Uterus (tissue), 4 donors: ENCODE measurements at places on chromosomes 11 and 22.

DNA sequence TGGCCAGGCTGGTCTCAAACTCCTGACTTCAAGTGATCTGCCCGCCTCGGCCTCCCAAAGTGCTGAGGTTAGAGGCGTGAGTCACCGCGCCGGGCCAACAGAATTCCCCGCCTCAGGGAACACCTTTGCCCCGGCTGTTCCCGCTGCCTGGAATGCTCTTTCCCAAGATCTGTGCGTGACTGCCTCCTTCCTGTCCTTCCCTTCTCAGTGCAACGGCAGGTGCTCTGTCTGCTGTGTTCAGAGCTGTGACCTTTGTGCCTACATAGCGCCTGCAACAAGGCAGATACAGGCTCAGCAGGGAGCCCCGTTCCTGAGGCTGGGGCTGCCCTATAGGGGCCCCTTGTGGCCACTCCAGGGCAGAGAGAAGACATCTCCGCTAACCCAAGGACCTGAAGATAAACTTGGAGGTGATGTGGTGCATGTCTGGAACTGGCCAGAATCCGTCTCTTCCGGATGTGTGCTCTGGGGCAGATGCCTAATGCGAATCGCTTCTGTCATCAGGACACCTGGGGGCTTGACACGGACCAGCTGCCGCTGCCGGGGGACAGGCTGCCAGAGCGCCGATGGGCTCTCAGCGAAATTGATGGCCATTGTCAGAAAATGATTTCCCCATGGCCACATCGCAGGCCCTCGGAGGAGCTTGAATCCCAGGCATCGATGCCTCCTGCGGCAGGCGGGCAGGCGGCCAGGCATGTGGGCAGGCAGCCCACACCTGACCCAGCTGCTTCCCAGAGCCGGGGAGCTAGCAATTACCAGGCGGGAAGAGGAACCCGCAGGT is 43.5 kb upstream of the TCF20 start:
- DNase-seq, result peak; percentile 39

GRCh38 chr11:115421352-115421991 is 82.7 kb downstream of the CADM1 start:
- DNase-seq, result no peak

DNA sequence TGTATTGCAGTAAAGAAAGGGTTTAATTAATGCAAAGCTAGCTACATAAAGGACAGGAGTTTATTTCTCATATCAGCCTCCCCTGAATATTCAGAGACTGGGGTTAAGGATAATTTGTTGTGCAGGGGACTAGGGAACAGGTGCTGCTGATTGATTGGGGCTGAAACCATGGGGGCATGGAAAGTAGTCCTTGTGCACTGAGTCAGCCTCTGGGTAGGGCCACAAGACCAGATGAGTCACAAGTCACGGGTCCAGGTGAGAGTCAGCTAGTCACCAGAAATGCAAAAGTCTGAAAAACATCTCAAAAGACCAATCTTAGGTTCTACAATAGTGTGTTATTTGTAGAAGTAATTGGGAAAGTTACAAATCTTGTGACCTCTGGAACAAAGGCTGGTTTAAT is 32.9 kb upstream of the SYT13 start:
- DNase-seq, result no peak

DNA sequence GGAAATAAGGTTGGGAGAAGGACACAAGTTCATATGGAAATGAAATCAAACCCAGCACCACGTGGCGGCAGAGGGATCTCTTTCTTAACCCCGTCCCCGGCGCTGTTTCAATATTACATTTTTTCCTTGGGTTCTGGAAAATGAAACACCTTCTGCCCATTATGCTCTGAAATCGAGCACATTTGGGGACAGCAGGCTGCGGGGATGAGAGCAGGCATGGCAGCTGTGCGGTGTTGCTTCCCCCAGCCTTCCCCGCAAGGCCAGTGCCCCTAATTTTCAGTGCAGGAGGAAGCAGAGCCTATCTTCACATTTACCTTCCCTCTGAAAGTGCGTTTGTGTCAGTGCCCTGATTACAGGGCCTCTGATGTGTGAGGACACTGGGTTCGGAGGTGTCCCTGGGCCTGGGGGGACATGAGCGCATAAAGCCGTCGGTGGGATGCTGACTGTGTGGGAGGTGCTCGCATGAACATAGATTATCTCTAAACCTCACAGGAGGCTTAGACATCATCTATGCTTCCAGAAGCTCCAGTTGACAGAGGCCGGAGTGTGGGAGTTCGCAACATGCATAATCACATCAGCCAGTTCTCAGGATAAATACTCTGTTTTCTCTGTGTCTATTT is 921.3 kb downstream of the BRD1 start:
- no peak for DNase-seq

DNA sequence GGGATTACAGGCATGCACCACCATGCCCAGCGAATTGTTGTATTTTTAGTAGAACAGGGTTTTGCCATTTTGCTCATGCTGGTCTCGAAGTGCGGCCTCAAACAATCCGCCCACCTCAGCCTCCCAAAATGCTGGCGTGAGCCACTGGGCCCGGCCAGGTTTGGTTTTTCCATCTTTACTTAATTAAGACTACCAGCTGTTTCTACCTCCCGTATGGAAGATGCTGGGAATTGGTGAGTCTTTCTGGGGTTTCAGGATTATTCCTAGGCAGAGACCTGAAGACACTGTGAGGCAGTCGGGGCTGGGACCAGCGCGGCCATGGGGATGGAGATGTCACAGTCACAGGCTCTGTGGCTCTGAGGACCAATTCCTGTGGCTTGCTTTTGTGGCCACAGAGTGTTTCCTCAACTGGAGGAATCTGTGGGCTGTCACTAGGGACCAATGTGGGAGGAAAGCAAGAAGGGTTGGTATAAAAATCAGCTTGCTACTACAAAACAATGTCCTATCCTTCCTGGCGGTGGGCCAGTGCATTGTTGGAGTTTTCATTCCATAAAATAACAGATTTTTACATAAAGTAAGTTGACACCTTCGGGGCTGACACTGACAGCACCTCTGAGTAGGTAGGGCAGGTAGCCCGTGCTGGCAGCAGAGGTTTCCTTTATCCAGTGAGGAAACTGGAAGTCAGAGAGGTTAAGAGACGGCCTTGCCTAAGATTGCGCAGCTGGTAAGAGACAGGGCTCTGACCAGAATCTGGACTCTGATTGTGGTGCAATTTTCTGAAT is 8.4 kb upstream of the FTH1 start:
- DNase-seq, result no peak

DNA sequence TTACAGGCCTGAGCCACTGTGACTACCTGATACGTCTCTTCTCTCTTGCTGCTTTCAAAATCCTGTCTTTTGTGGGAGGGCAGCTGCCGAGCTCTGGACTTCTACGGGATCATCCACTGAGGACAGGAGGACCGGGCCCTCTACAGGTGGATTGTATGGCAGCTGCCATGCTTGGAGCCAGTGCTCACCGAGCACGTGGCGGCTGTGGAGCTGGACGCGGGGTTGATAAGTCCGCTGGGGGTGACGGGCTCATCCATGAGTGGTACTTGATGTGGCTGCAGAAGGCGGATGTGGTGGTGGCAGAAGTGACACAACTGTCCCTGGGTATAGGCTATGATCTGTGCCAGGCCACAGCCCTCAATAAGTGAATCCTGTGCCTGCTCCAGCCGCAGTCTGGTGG is 1.8 kb upstream of the CYP2D6 start:
- no peak for DNase-seq

- no peak for DNase-seq
Observed at GRCh38 chr11:25691959-25692358, 640.0 kb upstream of the ANO3 start.

- no peak for DNase-seq
Observed at GRCh38 chr22:47593291-47593690, 830.8 kb downstream of the TBC1D22A start.

- no peak for DNase-seq
Observed at GRCh38 chr22:49466878-49467595, 360.6 kb downstream of the BRD1 start.

GRCh38 chr11:833114-833791 is 501 bp downstream of the CD151 start:
- no peak for DNase-seq

GRCh38 chr11:11806586-11806985 is 35.2 kb upstream of the USP47 start:
- DNase-seq, result no peak

GRCh38 chr11:126518071-126518971 is 162.8 kb downstream of the ST3GAL4 start:
- DNase-seq, result no peak

GRCh38 chr11:35398881-35399280 is 20.5 kb downstream of the SLC1A2 start:
- no peak for DNase-seq

DNA sequence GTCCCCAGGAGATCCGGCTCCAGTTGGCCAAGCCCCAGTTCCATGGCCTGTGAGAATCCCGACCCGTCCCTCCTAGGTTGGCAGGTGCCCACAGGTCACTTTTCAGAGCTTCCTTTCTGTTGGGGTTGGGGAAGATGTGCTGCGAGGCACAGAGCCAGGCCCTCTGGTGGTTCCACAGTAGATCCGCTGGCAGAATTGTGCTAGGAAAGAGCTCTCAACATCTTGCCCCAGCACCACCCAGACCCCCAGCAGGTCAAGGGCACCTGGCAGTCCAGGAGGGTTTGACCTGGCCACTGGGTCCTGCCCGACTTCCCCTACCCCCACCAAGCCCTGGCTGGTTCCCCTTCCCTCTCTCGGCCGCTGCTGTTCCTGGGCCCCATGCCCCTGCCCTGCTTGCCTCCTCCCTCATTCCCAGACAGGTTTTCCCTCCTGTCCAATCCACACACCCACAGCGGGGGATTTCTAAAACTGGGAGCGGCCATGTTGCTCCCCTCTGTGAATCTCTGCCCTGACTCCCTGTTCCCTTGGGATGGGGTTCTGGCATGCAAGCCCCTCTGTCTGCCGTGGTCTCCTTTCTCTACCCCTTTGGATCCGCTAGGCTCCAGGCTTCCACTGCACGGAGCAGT is 26.2 kb upstream of the GCAT start:
- peak; percentile 60 for DNase-seq

DNA sequence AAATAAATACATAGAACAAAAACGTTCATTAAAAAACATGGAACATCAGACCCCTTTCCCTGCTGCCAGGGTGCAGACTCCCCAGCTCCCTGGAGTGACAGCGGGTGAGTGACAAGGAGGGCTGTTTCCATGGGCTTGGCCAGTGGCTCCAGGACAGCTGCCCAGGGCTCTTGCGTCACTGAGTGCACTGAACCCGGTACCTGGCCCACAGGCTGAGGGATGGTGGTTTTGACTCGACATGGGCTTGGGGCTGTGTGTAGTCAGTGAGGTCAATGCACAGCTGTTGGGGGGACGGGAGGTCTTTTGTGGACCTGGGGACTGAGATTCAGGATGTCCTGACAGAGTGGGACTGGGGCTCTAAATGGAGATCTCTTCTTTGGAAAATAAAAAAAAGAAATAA is 142.1 kb upstream of the B3GAT1 start:
- DNase-seq, result no peak

- DNase-seq, result no peak
Observed at GRCh38 chr11:19826606-19827005, 114.0 kb downstream of the NAV2 start.

DNA sequence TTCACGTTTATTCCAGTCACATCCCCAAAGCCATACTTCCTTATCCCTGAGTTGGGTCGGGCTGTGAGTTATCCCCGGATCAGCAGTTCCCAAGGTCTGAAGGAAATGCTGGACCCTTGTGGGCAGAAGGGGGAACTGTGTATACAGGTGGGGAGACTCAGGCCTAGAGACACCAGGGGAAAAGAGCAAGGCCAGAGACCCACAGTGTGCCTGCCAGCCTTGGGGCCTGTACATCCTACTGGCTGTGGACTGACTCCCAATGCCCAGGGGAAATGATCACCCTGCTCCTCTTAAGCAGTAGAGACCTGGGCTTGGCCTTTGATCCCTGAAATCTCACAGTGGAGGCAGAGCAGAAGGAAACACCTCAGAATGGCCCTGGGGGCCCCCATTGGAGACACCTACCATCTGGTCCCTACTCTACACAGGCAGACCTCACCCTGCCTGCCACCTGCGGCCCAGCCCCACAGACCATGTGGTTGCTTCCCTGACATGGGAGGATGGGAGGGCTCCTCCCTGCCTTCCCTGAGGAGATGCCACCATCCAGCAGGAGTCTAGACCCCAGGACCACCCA is 1.3 kb downstream of the SELENOM start:
- peak; percentile 41 for DNase-seq

- DNase-seq, result no peak
Observed at GRCh38 chr22:46824344-46824909, 62.0 kb downstream of the TBC1D22A start.

DNA sequence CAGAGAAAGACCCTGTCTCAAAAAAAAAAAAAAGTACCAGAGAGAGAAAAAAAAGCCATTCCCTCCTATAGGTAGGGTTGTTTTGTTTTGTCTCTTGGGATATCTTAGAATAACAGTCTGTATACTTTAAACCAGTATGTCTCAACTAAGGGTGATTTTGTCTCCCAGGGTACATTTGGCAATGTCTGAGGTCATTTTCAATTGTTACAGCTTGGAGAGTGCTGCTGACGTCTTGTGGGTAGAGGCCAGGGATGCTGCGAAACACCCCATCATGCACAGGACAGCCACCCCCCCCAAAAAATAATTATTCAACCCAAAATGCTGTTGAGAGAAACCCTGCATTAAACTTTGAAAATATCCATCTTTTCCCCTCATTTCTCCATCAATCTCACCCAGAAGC is 56.1 kb upstream of the CRTAM start:
- no peak for DNase-seq

- no peak for DNase-seq
Observed at GRCh38 chr11:18468961-18469360, 13.3 kb downstream of the LDHAL6A start.

GRCh38 chr11:76637491-76638269 is 32.9 kb downstream of the LRRC32 start:
- peak; percentile 65 for DNase-seq

- DNase-seq, result no peak
Observed at GRCh38 chr11:121152764-121153163, 51.7 kb downstream of the TECTA start.

GRCh38 chr11:101034076-101034475 is 95.5 kb downstream of the PGR start:
- DNase-seq, result peak; percentile 85

- DNase-seq, result no peak
Observed at GRCh38 chr22:23684561-23685031, 6.2 kb upstream of the RGL4 start.

- DNase-seq, result no peak
Observed at GRCh38 chr11:46280706-46281105, 3.2 kb downstream of the CREB3L1 start.

- DNase-seq, result no peak
Observed at GRCh38 chr11:128694618-128695481, 978 bp downstream of the FLI1 start.

- DNase-seq, result no peak
Observed at GRCh38 chr11:70631624-70632047, 233.3 kb downstream of the CTTN start.

GRCh38 chr11:92859156-92859690 is 110.2 kb upstream of the MTNR1B start:
- DNase-seq, result no peak

- DNase-seq, result no peak
Observed at GRCh38 chr11:61272731-61273130, 22.4 kb downstream of the VWCE start.

DNA sequence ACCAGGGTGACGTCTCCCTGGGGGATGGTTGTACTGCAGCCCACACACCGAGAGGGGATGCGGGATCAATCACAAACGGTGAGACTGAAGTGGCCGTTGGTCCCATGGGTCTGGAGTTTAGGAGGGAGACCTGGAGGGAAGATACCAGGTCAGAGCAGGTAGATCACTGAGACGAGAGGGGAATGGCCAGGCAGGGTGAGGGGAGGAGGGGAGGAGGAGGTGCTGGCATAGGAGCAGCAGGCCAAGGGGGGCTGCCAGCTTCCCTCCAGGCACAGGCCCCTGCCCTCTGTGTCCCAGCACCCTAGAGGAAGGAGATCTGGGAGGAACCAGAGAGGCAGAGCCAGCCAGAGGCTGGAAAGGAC is 7.0 kb downstream of the MAPK8IP2 start:
- DNase-seq, result no peak

GRCh38 chr11:55673860-55674259 is 11.9 kb downstream of the OR4C6 start:
- DNase-seq, result no peak
